ENCODE measurements at places on chromosomes 5 and 9. TPM values are rescaled to one million over a fixed set of nuclear protein-coding genes. Genes with fewer than 3 reads are reported as not detected.

- no peak overlapping the region for H3K27ac ChIP-seq
- H3K4me3 ChIP-seq = no peak overlapping the region
- H3K27me3 ChIP-seq = peaks cover 11% of the 10 kb centered on the region
Observed at GRCh38 chr5:65117525-65117924, 348.8 kb downstream of the CWC27 start.

DNA sequence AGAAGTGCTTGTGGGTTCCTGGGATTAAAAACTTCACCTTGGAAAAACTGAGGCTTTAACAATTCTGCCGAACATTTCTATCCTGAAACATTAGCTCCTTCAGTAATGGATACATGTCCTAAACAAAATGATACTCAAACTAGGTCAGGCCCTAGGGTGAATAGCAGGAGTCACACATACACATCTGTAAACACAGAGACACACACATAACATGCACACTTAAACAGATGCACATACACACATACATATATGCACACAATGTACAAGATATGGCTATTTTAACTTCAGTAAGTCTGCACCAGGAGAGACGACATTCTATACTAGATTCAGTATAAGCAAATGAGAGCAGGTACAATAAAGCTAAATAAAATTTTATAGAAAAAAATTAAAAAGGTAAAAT, 124.4 kb downstream of the DCP2 start:
- DNase-seq = no peak
- H3K36me3 ChIP-seq = no peaks in the 10 kb centered on the region
- H3K4me3 ChIP-seq = no peak overlapping the region
- H3K4me1 ChIP-seq = no peaks in the 10 kb centered on the region
- H3K27me3 ChIP-seq = no peaks in the 10 kb centered on the region

DNA sequence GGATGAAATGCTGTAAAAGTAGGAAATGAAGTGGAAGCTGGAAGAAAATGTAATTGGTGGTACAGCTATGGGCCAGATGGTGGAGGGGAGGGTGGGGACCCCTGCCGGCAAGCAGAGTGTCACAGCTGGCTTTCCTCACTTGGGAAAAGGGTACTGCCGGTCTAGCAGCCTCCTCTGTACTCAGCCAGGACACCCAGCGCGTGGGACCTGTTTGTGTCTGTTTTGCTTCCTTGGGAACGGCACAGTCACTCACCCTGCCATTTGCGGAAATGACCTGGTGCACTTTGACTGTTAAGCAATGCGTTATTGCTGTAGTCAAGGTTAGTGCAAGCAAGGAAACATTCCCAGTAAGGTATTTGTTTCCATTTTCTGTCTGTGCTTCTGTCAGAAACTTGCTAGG, 10.1 kb downstream of the TMEM252 start:
- DNase-seq = no peak
- H3K4me1 ChIP-seq = no peaks in the 10 kb centered on the region
- H3K36me3 ChIP-seq = no peaks in the 10 kb centered on the region
- no peak overlapping the region for H3K4me3 ChIP-seq
- no peaks in the 10 kb centered on the region for H3K27me3 ChIP-seq

Gene DAB2IP
- 0.07 TPM for total RNA-seq

DNA sequence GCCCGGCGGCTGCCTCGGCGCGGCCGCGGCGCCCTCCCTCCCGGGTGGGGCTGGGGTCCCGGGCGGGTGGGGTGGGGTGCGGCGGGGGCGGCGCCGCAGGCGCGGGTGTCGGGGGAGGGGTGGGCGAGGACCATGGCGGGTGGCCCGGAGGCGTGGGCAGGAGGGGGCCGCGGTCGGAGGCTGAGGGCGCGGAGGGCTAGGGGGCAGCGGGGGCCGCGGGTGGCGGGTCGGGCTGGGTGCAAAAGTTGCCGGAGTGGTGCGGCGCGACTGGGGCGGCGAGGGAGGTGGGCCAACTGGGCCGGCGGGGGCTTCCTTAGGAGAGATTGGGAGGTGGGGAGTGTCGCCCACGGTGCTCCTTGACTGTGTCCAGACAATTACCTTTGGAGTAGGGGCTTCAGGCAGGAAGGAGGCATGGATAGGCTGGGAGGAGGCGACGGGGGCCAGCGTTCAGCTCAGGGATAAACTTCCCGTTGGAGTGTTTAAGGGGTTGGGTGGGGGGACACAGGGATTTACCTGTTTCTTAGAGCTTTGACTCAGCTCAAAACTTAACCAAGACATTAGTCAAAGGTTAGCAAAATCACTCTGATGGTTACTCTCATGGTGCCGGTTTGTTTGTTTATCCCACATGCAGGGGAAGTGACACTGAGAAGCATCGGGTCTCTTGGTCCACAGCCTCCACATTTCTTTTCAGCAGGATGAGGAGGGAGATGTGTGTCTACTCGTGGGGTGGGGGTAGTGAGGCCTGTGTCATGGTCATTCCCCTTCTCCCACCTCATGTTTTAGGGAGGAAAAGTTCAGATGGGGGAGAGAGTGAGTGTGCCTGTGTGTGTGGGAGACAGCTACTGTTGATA, 859 bp downstream of the CSNK1G3 start:
- H3K36me3 ChIP-seq = no peaks in the 10 kb centered on the region
- peak overlapping the region; percentile 89 for H3K4me3 ChIP-seq
- DNase-seq = peak; percentile 72
- H3K27me3 ChIP-seq = no peaks in the 10 kb centered on the region
- peaks cover 38% of the 10 kb centered on the region for H3K4me1 ChIP-seq
- H3K27ac ChIP-seq = peak overlapping the region; percentile 89

DNA sequence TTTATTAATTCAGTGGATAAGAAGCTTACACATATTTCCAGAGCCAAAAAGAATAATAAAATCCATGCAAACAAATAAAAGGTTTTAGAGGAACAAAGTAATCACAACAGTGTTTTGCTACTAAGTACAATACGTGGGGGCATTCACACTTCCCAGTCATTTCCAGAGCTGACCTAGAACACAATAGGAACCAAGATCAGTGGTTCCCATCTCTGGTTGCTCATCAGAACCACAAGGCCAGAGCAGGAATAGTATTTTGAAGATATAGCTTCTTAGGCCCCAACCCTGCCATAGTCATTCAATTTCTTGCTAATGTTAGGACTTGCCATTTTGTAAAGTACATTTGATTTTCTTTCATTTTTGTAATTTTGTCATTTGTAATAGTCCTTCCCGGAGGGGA, 215.4 kb downstream of the NR3C1 start:
- H3K27ac ChIP-seq = peak overlapping the region; percentile 99
- DNase-seq = no peak
- peaks cover 55% of the 10 kb centered on the region for H3K4me1 ChIP-seq
- H3K36me3 ChIP-seq = peaks cover 31% of the 10 kb centered on the region
- peak overlapping the region; percentile 83 for H3K4me3 ChIP-seq

DNA sequence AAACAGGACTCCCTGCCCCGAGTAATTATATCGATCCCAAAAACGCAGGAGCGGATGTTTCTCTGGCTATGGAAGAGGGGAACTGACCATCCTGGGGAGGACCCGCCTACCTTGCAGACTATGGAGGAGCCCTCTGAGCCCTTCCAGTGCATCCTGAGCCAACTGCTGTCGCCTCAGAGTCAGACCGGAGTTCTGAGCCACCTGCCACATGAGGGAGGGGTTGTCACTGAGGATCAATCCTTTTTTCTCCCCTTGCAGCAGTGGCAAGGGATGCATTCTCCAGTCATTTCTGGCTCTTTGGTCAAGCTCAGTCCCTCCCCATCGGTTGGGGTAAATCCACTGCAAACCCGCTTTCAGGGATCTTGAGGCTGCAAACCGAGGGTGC, 709 bp downstream of the FANCG start:
- no peaks in the 10 kb centered on the region for H3K27me3 ChIP-seq
- peaks cover 10% of the 10 kb centered on the region for H3K36me3 ChIP-seq
- DNase-seq = no peak
- peak overlapping the region; percentile 97 for H3K27ac ChIP-seq
- H3K4me1 ChIP-seq = peaks cover 32% of the 10 kb centered on the region
- H3K4me3 ChIP-seq = peak overlapping the region; percentile 99

GRCh38 chr5:121239951-121240350, 611.7 kb upstream of the FTMT start:
- H3K4me3 ChIP-seq = no peak overlapping the region
- H3K27ac ChIP-seq = no peak overlapping the region
- no peaks in the 10 kb centered on the region for H3K4me1 ChIP-seq
- DNase-seq = no peak
- H3K27me3 ChIP-seq = no peaks in the 10 kb centered on the region
